Progenitor cell of endocrine pancreas (in vitro differentiated cells): ENCODE measurements at places on chromosomes 3 and 15. TPM values are rescaled to one million over a fixed set of nuclear protein-coding genes. Genes with fewer than 3 reads are reported as not detected.
A peak's percentile ranks its signal among the peaks of the same experiment; 100 is the strongest.

GRCh38 chr3:134029256-134029733 is 430 bp downstream of the SLCO2A1 start:
- peak overlapping the region; percentile 92 for H3K27ac ChIP-seq
- no peak for DNase-seq
- peaks cover 21% of the 10 kb centered on the region for H3K27me3 ChIP-seq
- H3K36me3 ChIP-seq, result no peaks in the 10 kb centered on the region
- H3K4me3 ChIP-seq, result peak overlapping the region; percentile 85
- peaks cover 36% of the 10 kb centered on the region for H3K4me1 ChIP-seq

DNA sequence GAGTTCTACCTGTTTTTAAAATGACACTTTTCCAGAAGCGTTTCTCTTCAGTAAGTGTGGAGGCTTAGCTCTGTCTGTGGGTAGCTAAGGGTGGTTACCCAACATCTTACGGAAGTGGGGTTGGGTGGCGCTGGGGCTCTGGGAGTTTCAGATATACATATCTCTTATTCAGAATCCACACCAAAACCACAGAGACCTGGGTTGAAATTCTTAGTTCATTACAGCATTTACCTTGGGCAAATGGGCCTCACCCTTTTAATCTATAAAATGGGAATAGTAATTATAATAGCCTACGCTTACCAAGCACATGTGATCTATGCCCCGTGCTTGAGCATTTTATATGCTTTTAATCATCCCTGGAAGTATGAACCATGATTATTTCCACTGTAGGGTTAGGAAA is 9.4 kb downstream of the PTPRG start:
- H3K27me3 ChIP-seq, result no peaks in the 10 kb centered on the region
- no peak for DNase-seq
- H3K4me1 ChIP-seq, result peaks cover 18% of the 10 kb centered on the region
- peaks cover 5% of the 10 kb centered on the region for H3K36me3 ChIP-seq

- H3K27me3 ChIP-seq, result no peaks in the 10 kb centered on the region
- peaks cover 23% of the 10 kb centered on the region for H3K4me1 ChIP-seq
- no peaks in the 10 kb centered on the region for H3K36me3 ChIP-seq
- no peak overlapping the region for H3K27ac ChIP-seq
- H3K4me3 ChIP-seq, result no peak overlapping the region
These were observed 11.9 kb downstream of the TSC22D2 start for GRCh38 chr3:150419959-150420358.

- H3K27me3 ChIP-seq, result no peaks in the 10 kb centered on the region
- H3K36me3 ChIP-seq, result no peaks in the 10 kb centered on the region
- no peak overlapping the region for H3K27ac ChIP-seq
- no peak overlapping the region for H3K4me3 ChIP-seq
- H3K4me1 ChIP-seq, result peaks cover 33% of the 10 kb centered on the region
These were observed 127.3 kb upstream of the PRICKLE2 start for GRCh38 chr3:64352639-64352992.

- no peaks in the 10 kb centered on the region for H3K27me3 ChIP-seq
- H3K4me1 ChIP-seq, result peaks cover 1% of the 10 kb centered on the region
- H3K36me3 ChIP-seq, result no peaks in the 10 kb centered on the region
- no peak overlapping the region for H3K4me3 ChIP-seq
- no peak overlapping the region for H3K27ac ChIP-seq
These were observed 34.8 kb downstream of the MCF2L2 start for GRCh38 chr3:183393625-183394024.

GRCh38 chr3:124952282-124952855 is 17.8 kb upstream of the MUC13 start:
- H3K4me1 ChIP-seq, result no peaks in the 10 kb centered on the region
- H3K4me3 ChIP-seq, result no peak overlapping the region
- no peaks in the 10 kb centered on the region for H3K27me3 ChIP-seq
- H3K27ac ChIP-seq, result no peak overlapping the region
- no peaks in the 10 kb centered on the region for H3K36me3 ChIP-seq

DNA sequence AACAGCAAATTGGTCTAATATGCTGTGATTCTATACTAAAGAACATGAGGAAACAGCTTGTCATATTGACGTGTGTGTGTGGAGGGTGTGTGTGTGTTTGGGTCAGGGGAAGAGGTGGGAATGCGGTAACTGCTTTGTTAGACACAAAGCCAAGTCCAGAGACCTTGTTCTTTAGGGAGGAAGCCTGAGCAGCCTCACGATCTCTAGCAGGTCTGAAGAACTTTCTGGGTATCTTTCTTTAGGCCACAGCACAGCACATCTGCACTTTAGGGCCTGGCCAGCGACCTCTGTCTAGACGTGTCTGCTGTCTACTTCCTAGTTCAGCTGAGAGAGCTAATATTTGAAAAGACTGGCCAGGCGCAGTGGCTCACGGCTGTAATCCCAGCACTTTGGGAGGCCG is 220.0 kb upstream of the TPRG1 start:
- H3K27me3 ChIP-seq, result peaks cover 35% of the 10 kb centered on the region
- no peaks in the 10 kb centered on the region for H3K36me3 ChIP-seq
- H3K27ac ChIP-seq, result no peak overlapping the region
- peaks cover 5% of the 10 kb centered on the region for H3K4me1 ChIP-seq
- no peak overlapping the region for H3K4me3 ChIP-seq

- no peak for DNase-seq
- H3K27me3 ChIP-seq, result peaks cover 12% of the 10 kb centered on the region
- H3K4me3 ChIP-seq, result no peak overlapping the region
- no peak overlapping the region for H3K27ac ChIP-seq
- H3K4me1 ChIP-seq, result no peaks in the 10 kb centered on the region
These were observed 3.6 kb downstream of the PRSS50 start for GRCh38 chr3:46713898-46714552.

DNA sequence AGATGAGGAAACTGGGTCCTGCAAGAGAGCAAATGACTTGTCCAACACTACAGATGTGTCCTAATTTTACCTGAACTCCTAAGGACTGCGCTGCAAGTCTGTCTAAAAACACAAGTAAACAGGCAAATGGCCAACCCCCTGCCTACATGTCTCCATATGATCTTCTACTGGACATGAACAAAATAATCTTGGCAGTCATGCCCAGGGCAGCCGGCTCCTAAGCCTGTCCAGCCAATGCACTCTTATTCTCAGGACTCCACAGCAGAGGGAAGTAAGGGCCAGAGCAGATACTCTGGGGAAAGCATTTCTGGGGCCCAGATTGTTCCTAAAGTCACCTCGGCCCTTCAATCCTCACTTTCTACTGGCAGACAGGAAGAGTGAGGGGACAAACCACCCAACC is 10.3 kb downstream of the COLQ start:
- H3K27me3 ChIP-seq, result no peaks in the 10 kb centered on the region
- no peak overlapping the region for H3K4me3 ChIP-seq
- H3K4me1 ChIP-seq, result no peaks in the 10 kb centered on the region
- no peaks in the 10 kb centered on the region for H3K36me3 ChIP-seq

DNA sequence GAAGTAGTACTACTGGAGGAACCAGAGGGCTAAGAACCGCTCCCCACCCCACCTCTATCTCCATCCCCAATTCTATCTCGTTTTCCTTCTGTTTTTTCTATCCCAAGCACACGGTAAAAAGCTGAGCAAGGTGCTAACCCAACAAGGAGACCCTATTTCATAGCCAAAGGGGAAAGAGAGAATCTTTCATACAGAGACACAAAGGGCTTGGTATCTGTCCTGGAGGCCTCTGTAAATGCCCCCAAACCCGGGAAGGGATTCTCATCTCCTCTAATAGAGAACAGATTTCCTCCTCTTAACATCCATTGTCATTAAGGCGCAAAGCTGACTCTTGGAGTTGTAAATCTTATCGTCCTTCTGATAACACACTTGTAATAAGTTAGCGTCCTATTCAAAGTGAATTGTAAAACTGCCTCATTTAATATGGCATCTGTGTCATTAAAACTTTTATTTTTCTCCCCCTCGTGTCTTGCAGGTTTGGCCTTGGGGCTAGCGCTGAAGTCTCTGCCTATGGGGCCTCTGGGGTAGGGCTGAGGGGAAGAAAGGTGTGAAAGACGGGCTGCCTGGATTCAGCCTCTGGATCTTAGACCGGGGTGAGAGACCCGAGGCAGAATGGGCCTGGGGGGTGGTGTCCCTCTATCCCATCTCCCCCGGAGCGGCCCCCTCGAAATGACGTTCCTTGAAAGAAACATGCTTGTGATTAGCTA is 12.1 kb downstream of the NR2F2 start:
- H3K4me1 ChIP-seq, result peaks cover 75% of the 10 kb centered on the region
- peak overlapping the region; percentile 52 for H3K4me3 ChIP-seq
- peak overlapping the region; percentile 81 for H3K27ac ChIP-seq
- DNase-seq, result no peak

GRCh38 chr3:172201870-172202236 is 162.5 kb downstream of the FNDC3B start:
- no peak overlapping the region for H3K4me3 ChIP-seq
- peaks cover 17% of the 10 kb centered on the region for H3K36me3 ChIP-seq
- H3K4me1 ChIP-seq, result peaks cover 51% of the 10 kb centered on the region

DNA sequence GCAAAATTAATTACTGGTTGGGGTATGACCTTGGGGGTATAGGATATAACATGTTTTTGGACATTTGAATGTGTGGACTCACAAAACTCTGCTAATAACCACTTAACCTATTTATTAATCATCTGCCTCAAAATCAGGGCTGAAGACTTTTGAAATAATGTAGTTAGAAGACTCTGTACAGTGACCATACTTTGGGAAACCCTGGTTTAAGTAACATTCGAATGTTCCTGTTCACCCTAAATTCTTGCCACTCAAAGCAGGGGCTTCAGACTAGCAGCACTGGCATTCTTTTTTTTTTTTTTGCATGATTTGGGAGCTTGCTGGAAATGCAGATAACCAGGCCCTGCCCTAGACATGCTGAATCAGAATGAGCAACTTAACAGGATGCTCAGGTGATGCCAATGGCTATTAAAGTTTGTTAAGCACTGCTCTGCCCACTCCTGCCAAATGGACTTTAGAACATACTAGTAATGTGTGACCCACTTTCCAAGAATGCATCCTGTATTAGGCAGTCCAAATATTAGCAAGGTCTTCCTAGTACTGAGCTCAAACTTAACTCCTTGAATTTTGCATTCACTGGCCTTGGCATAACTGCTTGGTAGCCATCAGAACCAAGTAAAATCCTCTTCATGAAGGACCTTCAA is 12.7 kb upstream of the ST3GAL6 start:
- DNase-seq, result no peak
- H3K4me3 ChIP-seq, result no peak overlapping the region
- H3K4me1 ChIP-seq, result peaks cover 28% of the 10 kb centered on the region
- no peak overlapping the region for H3K27ac ChIP-seq
- peaks cover 1% of the 10 kb centered on the region for H3K36me3 ChIP-seq

DNA sequence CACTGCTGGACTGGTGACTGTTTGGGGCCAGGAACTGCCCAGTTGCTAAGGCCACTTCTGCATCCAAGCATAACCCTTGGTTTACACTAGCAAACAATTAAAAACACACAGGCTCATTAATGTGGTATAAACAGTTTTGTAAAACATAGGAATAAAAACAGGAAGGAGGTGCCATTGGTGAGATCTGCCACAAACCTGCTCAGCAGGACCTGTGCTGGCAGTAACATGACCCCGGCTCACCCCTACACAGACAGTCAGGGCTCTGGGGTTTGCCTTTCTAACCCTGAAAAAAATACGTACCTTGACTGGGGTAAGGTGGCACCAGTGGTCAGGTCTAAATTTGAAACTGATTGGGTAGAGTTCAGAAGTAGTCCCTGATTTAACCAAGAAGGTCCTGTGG is 76.2 kb downstream of the ATP1B3 start:
- H3K27me3 ChIP-seq, result no peaks in the 10 kb centered on the region
- peaks cover 1% of the 10 kb centered on the region for H3K4me1 ChIP-seq
- peaks cover 17% of the 10 kb centered on the region for H3K36me3 ChIP-seq
- no peak overlapping the region for H3K4me3 ChIP-seq

- H3K36me3 ChIP-seq, result peaks cover 12% of the 10 kb centered on the region
- H3K4me1 ChIP-seq, result no peaks in the 10 kb centered on the region
- H3K27me3 ChIP-seq, result no peaks in the 10 kb centered on the region
- H3K27ac ChIP-seq, result peak overlapping the region; percentile 90
- no peak for DNase-seq
These were observed 10.0 kb downstream of the RPL32 start for GRCh38 chr3:12831301-12831866.

DNA sequence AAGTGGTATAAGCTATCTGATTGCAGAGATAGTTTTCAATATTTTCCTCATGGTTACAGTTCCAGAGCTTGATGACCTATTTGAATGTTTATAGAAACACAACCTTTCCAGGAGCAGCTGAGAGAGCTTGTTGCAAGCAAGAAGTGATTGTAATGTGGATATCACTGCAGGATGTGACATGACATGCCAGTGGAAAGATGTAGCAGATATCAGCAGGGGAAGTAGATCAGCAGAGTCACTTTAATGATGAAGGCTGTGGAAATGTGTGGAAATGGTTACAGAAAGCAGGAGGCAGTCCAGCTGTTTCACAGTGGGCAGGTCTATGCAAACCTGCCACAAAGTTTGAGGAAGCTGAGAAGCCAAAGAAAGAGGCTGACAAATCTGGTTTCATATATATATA is 21.0 kb downstream of the TMEM158 start:
- H3K4me3 ChIP-seq, result no peak overlapping the region
- H3K36me3 ChIP-seq, result no peaks in the 10 kb centered on the region
- H3K4me1 ChIP-seq, result no peaks in the 10 kb centered on the region
- H3K27ac ChIP-seq, result no peak overlapping the region

DNA sequence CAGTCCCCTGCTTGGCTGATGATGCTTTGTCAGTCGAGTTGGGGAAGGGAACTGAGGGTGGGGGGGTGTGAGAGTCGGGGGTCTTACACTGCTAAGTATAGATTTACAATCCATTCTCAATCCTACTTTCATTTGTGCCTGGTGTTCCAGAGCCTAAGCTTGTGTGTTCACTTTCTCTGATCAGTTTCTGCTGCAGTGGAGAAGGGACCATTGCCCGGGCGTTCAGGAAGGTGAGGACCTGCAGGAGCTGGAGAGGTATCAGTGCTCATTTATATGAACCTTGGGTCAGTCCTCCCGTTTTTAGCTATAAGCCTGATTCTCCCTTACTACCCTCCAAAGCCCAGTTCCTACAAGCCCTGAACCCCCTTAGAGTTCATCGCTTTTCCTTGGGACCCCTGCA is 41.0 kb upstream of the TRAK1 start:
- no peak for DNase-seq
- no peak overlapping the region for H3K4me3 ChIP-seq
- H3K27me3 ChIP-seq, result no peaks in the 10 kb centered on the region
- H3K4me1 ChIP-seq, result peaks cover 27% of the 10 kb centered on the region
- H3K27ac ChIP-seq, result no peak overlapping the region

GRCh38 chr15:85950101-85950500 is 129.6 kb upstream of the AGBL1 start:
- H3K27me3 ChIP-seq, result peaks cover 6% of the 10 kb centered on the region
- no peak overlapping the region for H3K4me3 ChIP-seq
- no peak for DNase-seq
- no peaks in the 10 kb centered on the region for H3K4me1 ChIP-seq

- H3K4me3 ChIP-seq, result no peak overlapping the region
- no peaks in the 10 kb centered on the region for H3K4me1 ChIP-seq
- H3K36me3 ChIP-seq, result no peaks in the 10 kb centered on the region
These were observed 40.3 kb downstream of the CHL1 start for GRCh38 chr3:236881-237280.

GADL1 gene
- 1.8 and 1.9 TPM in 2 replicates for total RNA-seq

CELF6 gene
- total RNA-seq, result 1.2 and 1.4 TPM in 2 replicates
